ENCODE measurements at places on chromosomes 11 and 22.

- DNase-seq = no peak
These were observed 171.5 kb upstream of the SYT13 start for GRCh38 chr11:45457649-45458048.

DNA sequence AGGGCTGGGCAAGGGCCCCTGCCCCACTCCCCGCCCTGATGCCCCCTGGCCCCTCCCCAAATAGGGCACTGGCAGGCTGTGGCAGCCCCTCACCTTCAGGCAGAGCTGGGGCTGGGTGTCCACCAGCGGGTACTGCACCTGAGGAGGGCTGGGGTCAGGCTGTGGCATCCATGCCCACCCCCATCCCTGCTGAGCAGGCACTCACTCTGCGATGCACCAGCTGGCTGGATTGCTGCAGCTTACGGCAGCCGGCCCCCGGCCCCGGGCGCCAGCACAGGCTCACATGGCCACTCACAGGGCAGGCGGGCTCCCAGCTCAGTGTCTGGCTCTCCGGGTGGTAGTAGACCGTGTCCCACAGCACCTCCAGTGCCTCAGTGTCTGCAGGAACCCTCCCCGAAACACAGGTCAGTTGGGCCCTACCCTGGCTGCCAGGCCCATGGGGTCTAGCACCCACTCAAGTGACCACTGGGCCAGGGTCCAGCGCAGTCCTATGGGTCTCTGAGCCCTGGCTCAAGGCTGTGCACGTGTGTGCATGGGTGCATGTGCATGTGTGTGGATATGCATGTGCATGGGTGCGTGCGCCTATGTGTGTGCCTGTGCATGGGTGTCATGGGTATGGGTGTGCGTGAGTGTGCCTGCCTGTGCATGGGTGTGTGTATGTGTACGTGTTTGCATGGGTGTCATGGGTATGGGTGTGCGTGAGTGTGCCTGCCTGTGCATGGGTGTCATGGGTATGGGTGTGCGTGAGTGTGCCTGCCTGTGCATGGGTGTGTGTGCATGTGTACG, 14.4 kb downstream of the IL17REL start:
- DNase-seq = no peak

DNA sequence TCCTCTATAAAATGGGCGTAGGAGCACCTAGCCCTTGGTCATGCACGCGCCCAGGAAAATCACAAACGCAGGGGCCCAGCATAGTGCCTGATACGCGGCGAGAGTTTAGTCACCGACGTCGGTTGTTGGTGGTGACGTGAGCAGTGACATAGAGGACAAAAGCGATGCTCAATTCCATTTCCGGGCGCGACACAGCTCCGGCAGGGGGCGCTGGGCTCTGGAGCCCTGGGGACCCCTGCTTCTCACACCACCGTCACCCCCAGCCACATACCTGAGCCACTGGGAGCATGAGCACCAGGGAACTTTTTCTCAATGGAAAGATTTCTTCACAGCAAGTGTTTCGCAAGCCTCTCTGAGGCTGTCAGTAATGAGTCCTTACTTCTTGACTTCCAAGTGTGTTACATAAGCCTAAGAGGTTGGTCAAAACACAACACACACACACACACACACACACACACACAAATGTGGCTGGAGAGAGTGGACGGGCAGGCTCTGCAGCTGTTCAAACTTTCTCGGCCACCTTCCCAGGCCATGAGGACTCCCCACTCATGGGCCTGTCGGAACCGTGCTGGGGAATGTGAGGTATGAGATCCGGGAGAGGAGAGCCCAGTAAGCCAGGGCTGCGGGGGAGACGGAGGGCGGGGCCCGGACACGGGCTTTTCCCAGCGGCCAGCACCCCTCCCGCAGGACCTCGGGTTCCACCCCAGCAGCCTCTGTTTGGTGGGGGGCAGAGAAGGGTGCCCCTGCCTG, 36.9 kb upstream of the LINC01488 start:
- no peak for DNase-seq

DNA sequence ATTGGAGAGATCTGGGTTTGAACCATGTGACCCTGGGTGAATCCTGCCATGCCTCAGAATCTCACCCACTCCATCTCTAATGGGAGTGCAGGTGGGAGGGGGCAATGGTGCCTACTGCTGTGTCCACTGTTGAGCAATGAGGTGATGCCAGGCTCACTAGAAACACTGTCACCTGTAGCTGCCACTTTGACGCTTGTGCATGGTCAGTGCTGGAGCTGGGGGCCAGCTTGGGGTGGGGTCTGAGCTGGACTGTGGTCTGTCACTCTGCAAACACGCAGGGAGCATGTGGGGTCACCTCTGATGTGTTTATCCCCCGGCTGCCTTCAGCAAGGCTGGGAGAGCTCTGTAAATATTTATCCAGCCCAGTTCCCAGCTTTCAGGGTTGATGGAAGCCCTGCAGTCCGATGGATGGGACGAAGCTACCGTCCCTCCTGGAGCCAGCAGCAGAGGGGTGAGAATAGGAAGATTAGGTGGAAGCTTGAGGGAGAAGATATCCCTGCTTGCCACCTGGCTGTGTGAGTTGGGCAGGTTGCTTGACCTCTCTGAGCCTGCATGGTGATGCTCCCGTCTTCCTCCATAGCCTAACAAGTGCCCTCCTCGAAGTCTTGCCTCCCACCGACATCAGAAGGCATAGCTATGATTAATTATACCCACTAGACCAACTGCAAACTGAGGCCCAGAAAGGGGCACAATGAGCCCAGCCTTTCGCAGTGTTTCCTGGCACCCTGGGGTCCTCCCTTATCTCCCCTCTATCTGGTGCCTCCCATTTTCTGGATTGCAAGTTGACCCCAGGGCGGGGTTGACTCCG, 1.7 kb downstream of the MMP11 start:
- DNase-seq = no peak

GRCh38 chr22:48431536-48432315, 1395.9 kb downstream of the BRD1 start:
- DNase-seq = no peak

DNA sequence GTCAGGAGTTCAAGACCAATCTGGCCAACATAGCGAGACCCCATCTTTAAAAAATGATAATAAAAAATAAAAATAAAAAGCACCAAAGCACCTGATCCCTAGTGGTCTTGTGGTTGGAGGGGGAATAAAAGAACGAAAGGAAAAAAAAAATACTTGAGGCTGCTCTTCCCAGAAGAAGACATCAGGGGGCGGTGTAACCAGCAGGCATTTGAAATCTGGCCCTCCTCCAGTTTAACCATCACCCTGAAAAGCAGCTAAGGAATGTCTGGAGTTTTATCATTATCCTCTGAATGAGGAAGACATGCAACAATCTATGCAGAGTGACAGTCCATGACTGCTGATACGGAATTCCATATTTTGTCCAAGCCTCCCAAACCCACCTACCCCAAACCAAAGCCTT, 5.6 kb upstream of the KCTD17 start:
- no peak for DNase-seq

DNA sequence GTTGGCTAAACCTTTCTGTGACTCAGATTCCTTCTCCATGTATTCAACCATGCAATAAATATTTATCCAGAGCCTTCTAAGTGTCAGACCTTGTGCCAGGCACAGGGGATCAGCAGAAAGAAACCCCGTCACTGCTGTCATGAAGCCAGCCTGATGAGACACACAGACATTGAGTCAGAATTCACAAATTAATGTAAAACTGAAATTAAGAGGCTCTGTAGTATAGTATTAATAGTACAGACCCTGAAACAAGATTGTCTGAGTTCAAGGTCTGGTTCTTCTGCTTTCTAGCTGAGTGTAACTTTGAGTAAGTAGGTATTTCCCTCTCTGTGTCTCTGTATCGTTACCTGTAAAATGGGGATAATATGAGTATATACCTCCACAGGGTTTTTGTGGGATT, 46.9 kb downstream of the ME3 start:
- no peak for DNase-seq

DNA sequence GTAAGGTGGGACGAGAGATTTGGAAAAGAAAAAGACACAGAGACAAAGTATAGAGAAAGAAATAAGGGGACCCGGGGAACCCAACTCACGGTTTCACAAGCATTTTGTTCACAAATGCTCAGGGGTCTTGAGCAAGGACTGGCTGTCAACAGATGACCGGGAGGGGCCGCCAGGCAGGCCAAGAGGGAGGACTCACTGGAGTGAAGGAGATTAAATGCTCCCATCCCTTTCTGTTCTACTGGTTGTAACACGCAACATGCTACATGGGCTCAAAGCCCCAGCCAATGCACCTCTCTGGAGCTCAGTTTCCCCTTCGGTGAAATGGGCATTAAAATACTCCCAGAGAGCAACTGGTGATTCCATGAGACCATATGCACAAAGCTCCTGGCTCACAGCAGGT, 13.4 kb downstream of the SHANK2 start:
- DNase-seq = no peak

- DNase-seq = no peak
These were observed 22.6 kb downstream of the FADD start for GRCh38 chr11:70225681-70226177.

DNA sequence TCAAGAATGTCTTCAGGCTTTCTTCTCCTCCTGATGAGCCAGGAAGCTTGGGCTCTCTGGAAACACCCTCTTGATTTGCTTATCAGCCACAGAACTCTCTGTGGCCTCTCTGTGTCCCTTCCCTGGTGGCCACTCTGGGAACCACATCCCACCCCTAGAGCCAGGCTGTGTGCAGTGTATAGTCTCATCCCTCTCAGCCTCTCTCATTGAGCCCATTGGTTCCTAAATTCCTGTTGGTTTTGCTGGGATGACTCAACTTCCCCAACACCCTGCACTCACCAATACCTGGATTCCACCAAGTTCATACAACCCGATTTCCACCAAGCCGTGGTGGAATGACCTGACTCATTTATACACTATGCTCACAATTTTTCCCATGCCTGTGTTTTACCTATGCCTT, 5.2 kb downstream of the IRAG1 start:
- no peak for DNase-seq

GRCh38 chr22:40635043-40635939, 1.2 kb downstream of the MRTFA start:
- no peak for DNase-seq

DNA sequence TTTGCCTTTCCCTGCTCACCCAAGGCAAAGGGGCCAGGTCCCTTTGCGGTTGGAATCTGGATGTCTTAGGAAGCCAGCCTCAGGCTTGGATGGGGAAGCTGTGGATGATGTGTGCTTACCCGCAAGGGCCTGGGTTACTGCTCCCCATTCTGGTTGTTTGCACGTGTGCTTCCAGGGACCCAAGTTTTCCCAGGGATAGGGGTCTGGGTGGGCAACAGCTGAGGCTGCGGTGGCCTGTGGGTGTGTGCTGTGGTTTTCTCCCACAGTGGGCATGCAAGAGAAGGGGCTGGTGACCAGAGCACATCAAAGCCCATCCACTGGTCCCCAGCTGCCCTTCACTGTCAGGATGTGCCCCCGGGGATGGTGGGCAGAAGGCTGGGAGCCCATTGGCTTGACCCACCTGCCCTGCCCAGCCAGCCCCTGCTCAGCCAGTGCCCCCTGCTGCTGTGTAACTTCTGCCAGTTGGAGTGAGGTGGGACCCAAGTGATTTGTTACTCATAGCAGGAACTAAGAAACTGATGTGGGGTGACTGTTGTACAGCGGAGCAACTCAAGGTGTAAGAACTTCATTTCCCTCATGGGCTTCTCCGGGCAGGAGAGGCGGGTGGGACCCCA, 3.3 kb downstream of the CAPN5 start:
- no peak for DNase-seq

DNA sequence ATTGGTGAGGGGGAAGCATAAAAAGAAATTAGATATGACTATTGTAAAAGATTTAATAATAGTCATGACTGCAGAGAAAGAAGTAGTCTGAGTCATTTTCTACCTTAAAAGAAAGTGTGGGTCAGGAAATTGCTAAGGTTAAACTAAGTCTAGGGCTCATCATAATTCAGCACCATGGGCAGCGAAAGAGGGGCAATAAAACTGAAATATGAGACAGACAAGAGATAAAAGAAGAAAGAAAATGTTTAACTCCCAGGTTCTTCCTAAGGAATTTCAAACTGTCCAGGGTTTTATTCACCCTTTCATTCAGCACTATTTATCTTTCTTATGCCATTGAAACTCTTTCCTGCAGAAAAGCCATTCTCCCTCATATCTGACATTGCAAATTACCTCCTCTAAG, 114.4 kb upstream of the API5 start:
- peak; percentile 8 for DNase-seq

GRCh38 chr11:91906871-91907624, 317.6 kb upstream of the FAT3 start:
- DNase-seq = no peak

DNA sequence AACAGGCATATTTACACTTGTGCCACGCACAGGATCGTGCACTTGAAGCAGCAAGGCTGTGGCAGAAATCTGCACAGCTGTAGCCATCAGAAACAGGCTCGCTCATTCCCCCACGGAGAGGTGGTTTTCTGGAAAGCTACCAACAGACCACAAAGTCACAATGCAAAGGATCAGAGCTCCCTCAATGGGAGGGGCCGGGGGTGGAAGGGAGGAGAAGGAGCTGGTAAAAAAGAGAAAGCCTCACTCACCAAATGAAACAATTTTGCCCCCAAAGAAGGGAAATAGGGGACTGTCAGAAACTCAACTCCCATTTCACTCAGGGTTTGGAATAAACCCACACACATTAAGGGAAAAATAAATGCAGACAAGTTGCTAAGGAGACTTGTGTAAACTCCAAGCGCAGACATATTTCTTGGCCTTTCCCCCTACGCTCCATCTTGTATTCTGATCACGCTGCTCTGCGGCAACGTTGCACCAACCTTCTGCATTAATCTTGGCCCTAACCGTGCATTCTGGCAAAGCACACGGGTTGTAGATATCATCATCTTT, 43.2 kb upstream of the BLID start:
- peak; percentile 4 for DNase-seq

GRCh38 chr11:33375688-33376311, 118.6 kb downstream of the HIPK3 start:
- DNase-seq = no peak

DNA sequence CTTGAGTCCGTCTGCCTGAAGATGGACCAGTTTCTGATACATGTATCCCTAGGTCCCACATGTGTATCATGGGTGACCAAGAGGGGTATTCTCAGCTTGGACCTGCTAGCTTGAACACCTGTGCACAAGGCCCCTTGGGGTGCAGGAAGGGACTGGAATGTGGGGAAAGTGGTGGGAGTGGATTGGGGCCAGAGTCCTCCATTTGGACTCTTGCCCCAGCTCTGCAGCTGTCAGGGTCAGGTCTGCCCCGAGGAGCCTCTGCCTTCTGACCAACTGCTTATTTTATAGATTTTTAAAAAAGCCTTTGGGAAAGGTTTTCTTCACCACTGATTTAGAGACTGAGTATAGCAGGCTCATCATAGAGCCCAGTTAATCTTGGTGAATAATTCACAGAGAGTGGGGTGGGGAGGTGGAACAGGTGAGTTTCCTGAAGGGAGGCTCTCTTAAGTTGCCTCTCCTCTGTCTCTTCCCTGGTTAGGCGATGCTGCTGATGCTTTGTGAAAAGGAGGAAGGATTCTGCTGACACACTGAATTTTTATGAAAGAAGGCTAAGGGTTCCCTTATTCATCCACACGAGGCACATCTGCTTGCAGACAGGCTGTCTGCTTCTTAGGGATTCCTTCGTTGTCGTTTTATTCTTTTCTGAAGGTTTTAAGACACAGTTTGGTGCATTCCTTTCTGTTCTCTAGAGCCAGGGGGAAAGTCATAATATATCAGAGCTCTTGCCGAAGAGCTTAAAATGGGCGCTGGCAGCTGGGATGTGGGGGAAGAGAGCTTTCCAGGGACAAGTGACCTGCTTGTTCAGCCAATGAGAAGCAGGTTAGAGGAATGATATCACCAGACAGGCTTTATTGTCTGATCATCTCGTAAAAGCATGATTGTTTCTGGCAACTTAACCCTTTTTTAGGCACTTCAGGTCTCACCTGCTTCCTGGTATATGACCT, 19.9 kb downstream of the TRIM44 start:
- no peak for DNase-seq

- DNase-seq = no peak
These were observed 14.7 kb downstream of the GLYATL2 start for GRCh38 chr11:58829786-58830185.

Measured in DND-41 (cell line).